Smooth muscle cell of the umbilical artery (primary cell): ENCODE measurements at places on chromosomes 3 and 15. TPM values are rescaled to one million over a fixed set of nuclear protein-coding genes. Genes with fewer than 3 reads are reported as not detected.

The ANKRD63 gene
- not detected in 2 replicates for total RNA-seq

The LYZL4 gene
- total RNA-seq, result not detected in 2 replicates

The IQSEC1 gene
- total RNA-seq, result 19.0 and 33.5 TPM in 2 replicates

The SYNM gene
- total RNA-seq, result 20.0 and 48.4 TPM in 2 replicates

The PLA2G4E gene
- not detected in 2 replicates for total RNA-seq

The DET1 gene
- 5.9 and 6.0 TPM in 2 replicates for total RNA-seq

The PCLAF gene
- 3.6 and 12.8 TPM in 2 replicates for total RNA-seq

The EHHADH gene
- 2.4 and 6.4 TPM in 2 replicates for total RNA-seq

The OR5H15 gene
- total RNA-seq, result not detected in 2 replicates

The CLDN16 gene
- under 0.01 and 0.23 TPM in 2 replicates for total RNA-seq

The UPK1B gene
- not detected in 2 replicates for total RNA-seq

The STAC gene
- total RNA-seq, result 0.30 and 0.88 TPM in 2 replicates

The PTPN23 gene
- 32.4 and 46.9 TPM in 2 replicates for total RNA-seq

The LRTM1 gene
- total RNA-seq, result not detected in 2 replicates

The TTLL3 gene
- total RNA-seq, result 23.6 and 24.1 TPM in 2 replicates

The C3orf70 gene
- 0.23 and 1.5 TPM in 2 replicates for total RNA-seq

The MRPS22 gene
- total RNA-seq, result 70.3 and 76.9 TPM in 2 replicates

The SNUPN gene
- total RNA-seq, result 28.1 and 29.7 TPM in 2 replicates

The GP9 gene
- not detected in 2 replicates for total RNA-seq

The SUCNR1 gene
- total RNA-seq, result not detected in 2 replicates

The PLS1 gene
- total RNA-seq, result 2.7 and 3.2 TPM in 2 replicates

The KCNAB1 gene
- under 0.01 and 3.5 TPM in 2 replicates for total RNA-seq

The LXN gene
- total RNA-seq, result 115 and 116 TPM in 2 replicates

The NSUN3 gene
- total RNA-seq, result 10.7 and 11.2 TPM in 2 replicates

The RPP25 gene
- total RNA-seq, result 3.5 and 3.6 TPM in 2 replicates

The CFAP100 gene
- total RNA-seq, result not detected in 2 replicates

The NXPE3 gene
- total RNA-seq, result 27.3 and 39.5 TPM in 2 replicates

The SLC6A11 gene
- total RNA-seq, result not detected in 2 replicates

The PLIN1 gene
- total RNA-seq, result 0.18 and 0.30 TPM in 2 replicates
